Stimulated activated CD4-positive, alpha-beta T cell treated with anti-CD3 and anti-CD28 coated beads, Interleukin-2, amount 100 ng/mL, for 48 hours (primary cell): ENCODE measurements at places on chromosomes 6 and 20.

- DNase-seq = no peak
Observed at GRCh38 chr6:147023581-147023980, 180.6 kb upstream of the STXBP5 start.

DNA sequence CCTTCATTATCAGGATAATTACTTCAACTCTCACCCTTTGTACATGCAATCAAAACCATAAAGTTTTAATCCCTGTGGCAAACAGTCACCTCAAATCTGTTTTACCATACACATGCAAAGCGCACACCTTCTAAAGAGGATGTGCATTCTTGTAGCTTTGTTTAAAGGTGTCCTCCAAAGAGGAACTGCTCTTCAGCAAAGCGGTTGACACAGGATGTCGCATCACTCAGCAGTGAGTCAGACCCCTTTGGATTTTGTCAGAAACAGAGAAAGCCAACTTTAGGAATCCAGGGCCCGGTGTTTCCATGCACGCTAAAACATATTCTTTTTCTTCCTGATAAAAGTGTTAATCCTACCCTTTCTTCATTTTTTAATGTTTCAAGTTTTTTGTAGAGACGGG, 268.3 kb upstream of the ARID1B start:
- no peak for DNase-seq

DNA sequence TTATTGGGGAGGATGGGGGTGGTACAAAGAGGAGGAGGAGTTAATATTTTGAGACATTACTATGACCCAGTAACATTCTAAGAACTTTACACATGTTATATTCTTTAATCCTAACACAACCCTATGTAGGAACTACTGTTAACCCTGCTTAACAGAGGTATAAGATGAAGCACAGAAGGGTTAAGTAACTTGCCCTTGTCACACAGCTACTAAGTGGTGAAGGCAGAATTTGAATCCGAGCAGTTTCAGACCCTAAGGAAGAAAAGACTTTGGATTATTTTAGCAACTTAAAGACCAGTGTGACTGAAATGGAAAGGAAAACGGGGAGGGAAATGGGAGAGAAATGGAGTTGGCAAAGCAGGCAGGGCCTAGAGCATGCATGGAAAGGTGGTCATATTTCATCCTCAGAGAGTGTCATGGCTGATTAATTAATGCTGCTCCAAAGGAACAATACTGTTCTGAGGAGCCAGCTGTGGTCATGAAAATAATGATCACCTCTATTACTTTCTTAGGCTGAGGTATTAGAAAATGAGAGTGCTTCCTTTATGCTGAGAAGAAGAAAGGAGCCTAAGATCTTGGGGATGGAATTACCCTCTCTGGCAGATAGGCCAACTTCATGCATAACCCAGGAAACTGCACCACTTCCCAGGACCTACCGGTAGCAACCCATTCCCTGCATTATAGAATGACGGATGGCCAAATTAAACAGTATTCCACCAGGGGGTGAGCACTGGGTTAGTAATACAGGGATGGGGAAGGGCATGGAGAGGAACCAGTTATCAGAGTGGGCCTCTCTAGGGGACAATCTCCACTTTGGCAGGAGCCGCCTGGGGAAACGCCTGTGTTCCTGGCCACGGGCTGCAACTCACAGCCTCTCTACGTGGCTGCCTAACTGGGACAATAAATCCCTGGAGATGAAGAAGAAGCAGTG, 50.1 kb upstream of the TNFAIP3 start:
- no peak for DNase-seq

DNA sequence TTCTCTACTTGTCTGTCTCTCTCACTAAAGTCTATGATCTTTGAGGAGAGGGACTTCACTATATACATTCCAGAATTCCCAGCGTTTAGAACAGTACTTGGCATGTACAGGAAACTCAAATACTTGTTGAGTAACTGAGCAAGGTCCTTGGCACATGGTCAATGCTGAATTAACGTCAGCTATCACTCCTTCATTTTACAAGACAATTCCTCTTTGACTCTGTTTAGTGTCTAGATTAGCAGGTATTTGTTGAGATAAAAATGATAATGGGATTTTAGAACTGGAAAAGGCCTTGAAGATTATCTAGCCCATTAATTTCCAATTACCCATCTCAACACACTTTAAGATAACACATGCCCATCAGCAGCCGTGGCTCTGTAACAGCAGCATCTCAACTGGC, 6.6 kb upstream of the GUCA1B start:
- DNase-seq = no peak

DNA sequence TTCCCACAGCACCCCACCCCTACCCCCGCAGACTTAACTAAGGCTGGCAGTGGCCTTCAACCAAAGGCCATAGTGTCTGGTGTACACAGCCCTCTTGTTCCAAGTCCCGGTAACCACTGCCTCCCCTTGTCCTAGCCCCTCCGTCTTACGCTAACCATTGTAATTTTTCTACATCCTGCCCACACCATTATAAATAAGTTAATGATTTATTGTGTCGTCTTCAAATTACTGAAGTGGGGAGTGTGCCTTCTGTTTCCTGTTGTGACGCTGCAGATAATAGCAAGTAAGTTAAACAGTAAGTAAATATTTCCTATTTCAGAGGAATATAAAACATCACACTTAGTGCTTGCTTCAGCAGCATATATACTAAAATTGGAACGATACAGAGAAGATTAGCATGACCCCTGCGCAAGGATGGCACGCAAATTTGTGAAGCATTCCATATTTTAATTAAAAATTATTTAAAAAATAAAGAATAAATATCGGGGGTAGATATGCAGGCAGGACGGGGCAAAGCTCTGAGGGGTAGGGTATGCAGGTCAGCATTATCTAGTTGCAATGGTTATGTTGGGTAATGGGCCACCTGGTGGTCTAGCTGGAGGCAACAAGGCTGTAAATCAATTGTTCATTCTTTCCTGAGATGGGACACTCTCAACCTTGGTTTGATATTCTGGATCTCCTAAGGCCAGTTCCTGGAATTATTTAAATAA, 15.1 kb downstream of the SRSF6 start:
- DNase-seq = no peak

- DNase-seq = no peak
Observed at GRCh38 chr6:111843347-111844147, 29.7 kb downstream of the FYN start.

- no peak for DNase-seq
Observed at GRCh38 chr6:125810445-125810844, 19.7 kb downstream of the NCOA7 start.

GRCh38 chr20:51574248-51575033, 31.9 kb upstream of the NFATC2 start:
- peak; percentile 28 for DNase-seq

- DNase-seq = no peak
Observed at GRCh38 chr6:47290124-47290834, 19.4 kb downstream of the TNFRSF21 start.

DNA sequence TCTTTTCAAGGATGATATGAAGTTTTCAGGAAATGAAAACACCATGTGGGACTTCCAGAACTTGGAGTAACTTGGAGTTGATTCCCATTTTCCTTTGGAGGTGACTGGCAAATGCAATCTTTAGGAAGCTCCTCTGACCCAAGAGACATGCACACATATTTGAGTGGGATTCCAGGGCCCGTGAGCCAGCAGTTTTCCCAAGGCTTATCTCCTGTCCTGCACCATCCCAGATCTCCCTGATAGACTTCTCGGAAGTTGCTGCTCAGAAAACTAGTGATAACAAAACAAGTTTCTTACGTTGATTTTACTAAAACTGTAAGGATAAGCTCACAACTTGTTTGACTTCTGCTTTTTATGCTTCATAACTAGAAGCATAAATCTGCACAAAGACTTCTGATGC, 25.6 kb downstream of the SLC35F1 start:
- DNase-seq = no peak

DNA sequence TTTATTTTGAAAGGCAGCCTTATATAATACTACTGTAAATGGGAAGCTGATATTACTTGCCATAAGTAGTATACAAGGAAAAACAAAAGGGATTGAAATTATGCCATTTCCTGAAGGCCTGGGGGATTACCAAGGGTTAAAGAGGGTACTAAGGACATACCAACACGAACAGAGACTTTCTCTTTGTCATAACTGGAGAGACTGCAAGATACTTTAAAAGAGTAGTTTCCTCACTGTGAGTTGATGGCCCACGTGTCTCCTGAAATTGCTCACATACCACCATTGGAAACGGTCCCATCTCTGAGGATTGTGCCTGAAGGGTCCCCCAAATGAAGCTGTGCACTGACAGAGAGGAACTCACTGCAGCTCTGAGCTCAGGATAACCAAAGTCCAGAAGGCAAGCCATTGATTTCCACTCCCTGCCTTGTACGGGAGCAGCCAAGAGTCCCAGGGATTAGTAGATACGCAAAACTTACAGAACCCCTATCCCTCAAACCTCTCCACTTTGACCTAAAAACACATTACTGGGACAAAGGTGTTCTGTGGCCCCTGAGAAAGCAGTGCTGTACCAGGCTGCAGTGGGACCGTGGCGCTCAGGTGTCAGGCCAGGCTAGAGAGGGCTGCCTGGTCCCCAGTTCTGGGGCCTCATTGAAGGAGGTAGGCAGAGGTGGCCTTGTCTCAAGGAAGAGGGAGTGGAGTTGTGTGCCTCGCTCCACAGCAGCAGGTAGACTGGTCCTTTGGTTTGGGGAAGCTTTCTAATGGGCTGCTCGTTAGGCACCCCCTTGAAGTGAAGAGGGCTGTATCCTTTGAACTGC, 15.2 kb downstream of the PSMG4 start:
- DNase-seq = no peak

DNA sequence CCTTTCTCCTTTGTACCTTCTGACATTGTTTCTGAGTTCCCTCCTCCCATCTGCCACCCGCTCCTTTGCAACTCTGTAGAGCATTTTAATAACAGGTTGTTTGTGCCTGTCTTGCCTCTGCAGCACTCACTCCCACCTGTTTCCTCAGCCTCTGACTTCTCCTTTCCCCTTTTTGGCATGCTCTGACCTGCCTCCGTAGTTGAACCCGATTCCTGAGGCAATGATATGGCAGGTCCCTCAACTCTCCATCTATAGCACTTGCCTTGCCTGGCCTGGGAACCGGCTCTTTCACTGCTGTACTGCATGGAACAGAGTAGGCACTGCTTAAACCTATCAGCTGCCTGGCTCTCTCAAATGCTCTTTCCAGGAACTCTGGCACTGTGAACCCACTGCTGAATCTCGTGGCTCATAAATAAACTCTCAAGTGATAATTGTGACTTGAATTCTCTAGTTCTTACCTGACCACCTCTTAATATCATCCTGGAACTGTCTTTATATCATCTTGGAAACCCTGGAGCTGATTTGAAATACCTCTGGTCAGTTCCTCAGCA, 50.3 kb downstream of the UTRN start:
- DNase-seq = no peak

DNA sequence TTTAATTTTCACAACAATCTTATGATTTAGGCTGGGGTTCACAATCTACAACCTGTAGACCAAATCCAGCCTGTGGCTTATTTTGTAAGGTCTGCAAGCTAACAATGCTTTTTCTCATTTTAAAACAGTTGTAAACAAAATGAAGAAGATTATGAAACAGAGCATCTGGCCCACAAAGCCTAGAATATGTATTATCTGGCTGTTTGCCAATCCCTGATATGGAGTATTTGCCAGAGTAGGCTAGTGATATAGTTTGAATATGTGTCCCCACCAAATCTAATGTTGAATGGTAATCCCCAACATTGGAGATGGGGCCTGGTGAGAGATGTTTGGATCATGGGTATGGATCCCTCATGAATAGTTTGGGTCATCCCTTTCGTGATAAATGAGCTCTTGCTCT, 201.8 kb downstream of the DHX35 start:
- no peak for DNase-seq

- DNase-seq = no peak
Observed at GRCh38 chr6:49326347-49326746, 136.7 kb downstream of the MMUT start.

- DNase-seq = no peak
Observed at GRCh38 chr6:16562498-16562897, 198.8 kb downstream of the ATXN1 start.
